ENCODE measurements at places on chromosomes 11 and 22.

- DNase-seq, result no peak
Observed at GRCh38 chr11:71962428-71963038, 33.7 kb downstream of the RNF121 start.

- DNase-seq, result no peak
Observed at GRCh38 chr22:23401111-23401909, 178.8 kb downstream of the IGLL1 start.

GRCh38 chr11:93051186-93051585, 81.7 kb downstream of the MTNR1B start:
- DNase-seq, result no peak

DNA sequence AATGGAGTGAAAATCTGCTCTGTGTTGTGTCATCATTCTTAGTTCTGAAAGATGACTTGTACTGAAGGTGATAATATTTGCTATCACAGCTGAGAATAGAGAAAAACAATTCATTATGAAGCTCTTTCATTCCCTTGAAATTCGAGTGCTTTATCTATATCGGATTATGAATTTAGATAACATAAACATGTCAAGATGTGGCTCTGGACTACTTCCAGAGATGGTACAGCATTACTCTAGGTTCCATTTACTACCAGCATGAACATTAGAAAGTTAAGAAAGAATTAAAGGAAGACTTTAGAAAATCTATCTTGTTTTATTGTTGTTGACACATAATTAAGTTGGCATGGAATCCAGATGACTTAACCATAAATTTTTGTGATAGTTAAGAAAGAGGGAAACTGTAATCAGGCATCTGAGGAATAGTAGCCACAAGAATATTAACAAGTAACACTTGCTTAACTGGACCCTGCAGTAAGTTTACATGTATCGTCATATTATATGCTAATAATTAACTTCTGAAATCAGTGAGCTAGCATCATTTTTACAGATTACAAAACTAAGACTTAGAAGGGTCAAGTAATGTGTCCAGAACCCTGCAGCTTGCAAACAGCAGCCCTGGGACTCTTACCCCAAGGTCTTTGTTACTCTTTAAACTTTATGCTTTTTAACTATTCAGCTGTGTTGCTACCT, 182.6 kb downstream of the DDX10 start:
- DNase-seq, result no peak

DNA sequence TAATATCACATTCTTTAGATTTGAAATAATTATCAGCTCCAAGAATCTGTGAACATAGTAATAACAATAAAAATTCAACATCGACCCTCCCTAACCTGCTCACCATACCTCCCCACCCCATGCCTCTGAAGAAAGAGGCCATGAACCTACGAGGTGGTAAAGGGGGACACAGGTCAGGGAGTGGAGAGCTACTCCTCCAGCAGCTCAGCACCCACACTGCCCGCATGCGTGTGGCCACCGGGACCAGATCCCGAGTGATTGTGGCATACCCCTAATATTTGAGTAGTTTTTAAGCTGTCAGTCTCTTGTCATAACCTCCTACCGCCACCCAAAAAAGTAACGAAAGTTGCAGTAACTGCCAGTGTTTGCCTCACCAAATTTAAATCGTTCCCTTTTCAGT, 16.8 kb upstream of the ADSL start:
- DNase-seq, result no peak

DNA sequence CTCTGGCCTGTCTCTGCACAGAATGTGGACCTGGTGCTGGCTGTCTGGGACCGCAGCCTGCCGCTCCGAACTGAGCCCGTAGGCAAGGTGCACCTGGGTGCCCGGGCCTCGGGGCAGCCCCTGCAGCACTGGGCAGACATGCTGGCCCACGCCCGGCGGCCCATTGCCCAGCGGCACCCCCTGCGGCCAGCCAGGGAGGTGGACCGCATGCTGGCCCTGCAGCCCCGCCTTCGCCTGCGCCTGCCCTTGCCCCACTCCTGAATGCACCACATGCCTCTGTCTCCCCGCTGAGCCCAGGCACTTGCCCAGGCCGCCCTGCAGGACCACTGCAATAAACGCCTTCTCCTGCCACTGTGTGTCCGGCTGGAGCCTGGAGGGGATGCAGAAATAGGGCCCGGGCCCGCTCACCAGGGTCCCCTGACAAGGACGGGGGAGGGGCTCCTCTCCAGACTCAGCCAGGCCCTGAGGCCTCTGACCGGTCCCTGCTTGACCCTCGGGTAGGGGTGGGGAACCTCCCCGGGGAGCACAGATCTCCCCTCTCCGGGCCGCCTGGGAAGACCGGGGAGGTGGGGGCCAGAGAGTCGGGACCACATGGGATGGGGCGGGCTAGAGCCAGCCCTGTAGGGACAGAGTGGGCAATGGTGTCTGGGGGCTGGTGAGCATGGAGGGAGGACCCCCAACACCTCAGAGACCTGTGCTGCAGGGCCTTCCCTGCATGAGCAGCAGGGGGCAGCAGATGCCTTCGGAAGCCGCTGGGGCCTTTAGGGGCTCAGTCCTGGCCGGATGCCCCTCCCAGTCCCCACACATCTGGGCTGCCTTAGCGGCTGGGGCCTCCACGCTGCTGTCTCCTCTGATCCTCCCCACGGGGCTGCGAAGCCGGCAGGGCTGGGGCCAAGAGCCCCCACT, 1.4 kb upstream of the TNNI2 start:
- no peak for DNase-seq

DNA sequence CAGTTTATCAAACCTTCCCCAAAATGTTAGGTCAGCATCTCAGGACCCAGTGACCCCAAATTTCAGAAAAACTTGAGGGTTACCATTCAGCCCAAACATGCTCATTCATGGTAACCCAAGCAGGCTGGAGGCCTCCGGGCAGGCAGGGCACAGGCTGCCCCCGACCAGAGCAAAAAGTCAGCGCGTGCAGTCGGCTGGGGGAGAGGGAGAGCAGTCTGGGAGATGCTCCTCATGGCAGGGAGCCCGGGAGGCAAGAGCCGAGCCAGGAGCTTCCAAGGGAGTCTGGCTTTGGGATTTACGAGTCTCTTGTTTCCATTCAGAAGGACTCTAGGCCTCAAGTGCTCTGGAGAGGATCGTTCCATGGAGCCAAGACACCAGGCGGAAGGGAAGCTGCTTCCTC, 45.7 kb downstream of the RPUSD4 start:
- no peak for DNase-seq

DNA sequence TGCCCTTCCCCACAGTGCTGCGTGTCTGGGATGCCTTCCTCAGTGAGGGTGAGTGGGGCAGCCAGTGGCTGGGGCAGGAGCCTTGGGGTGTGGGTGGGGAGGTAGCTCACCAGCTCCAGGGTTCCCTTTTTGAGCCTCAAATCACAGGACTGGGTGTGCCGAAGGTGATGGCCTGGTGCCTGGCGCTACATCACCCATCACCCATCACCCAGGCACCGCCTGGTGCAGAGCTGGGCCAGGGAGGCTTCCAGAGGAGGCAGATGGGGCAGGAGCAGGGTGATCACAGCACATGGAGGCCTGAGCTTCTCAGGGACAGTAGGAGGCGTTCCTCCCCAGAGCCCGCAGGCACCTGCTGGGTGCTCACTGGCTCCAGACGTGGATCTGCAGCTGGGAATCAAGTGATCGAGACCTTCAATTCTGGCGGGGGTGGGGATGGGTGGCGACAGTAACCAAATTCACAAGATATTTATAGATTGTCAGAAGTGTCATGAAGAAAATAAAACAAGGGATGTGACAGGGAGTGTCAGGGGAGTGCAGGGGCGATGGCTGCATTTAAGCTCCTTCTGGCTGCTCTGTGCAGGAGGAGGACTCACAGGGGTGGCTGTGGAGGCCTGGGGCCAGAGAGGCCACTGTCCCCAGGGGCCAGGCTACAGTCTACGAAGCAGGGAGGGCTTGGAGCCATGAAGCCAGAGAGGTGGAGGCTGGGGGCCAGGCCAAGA, 3.2 kb downstream of the TBC1D10C start:
- DNase-seq, result no peak

DNA sequence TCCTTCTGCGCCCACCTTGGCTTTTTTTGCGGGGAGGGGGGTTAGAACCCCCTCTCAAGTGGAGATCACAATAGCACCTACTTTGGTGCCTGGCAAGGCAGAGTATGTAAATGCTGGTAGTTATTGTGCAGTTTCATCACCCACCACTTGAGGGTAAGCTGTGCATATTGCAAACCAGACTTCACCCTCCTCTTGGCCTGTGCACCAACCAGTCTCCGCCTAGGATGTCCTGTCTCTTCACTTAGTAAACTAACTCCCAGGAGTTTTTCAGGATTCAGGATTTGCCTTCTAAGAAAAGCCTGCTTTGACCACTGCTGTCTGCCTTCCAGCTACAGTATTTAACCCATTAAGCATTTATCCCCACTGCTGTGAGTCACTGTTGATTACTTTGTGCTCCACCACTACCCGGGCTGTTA, 2.0 kb upstream of the UBXN1 start:
- DNase-seq, result no peak

DNA sequence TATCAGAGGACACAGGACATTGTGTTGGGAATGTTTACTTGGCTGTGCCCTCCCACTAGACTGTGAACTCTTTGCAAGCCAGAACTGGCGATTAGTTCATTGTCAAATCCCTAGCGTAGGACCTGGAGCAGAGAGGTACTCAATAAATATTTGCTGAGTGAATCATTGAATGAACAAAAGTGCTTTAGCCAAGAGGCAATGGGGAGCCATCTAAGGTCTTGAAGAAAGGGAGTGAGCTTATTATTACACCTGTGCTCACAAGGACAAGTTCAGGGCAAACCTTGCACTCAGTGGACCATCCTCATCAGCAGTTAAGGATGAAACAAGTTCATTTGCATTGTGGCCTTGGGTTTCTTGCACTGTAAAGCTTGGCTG, 1.1 kb upstream of the RASSF10 start:
- DNase-seq, result no peak

- DNase-seq, result no peak
Observed at GRCh38 chr11:46718155-46719019, 626 bp upstream of the F2 start.

DNA sequence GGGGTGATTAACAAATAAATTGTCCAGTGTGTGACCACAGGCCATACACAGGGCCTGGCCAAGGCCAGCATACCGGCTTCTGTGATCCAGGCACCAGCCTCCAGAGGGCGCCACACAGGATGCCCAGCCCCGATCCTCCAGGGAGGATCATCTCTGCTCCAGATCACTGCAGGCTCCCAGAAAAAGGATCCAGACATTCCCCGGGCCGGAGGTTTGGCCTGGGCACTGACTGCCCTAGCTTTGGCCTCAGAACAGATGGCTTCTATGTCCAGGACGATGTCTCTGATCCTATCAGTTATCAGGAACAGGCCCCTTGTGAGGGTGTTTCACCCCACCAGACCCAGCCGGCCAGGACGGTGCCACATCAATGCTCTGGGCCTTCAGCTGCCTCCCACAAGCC, 74.5 kb upstream of the LMO1 start:
- no peak for DNase-seq

DNA sequence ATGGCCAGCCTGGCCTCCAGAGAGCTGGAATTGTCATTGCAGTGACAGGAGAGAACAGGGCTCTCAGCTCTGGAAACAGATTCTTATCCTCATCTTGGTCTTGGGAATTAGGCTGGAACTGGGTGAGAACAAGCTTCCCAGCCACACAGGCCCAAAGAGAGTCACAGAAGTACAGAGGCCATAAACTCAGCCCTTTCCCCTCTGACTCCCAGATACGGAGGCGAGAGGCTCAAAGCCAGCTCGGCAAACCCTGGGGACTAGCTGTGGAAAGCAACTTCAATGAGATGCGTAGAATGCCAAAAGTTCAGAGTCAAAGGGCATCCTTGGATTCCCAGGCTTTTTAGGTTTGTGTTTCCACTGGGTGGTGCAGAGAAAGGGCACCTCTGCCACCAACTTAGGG, 14.3 kb upstream of the ABCC8 start:
- no peak for DNase-seq

- no peak for DNase-seq
Observed at GRCh38 chr22:47437110-47437509, 674.7 kb downstream of the TBC1D22A start.

GRCh38 chr11:82732734-82733443, 775 bp downstream of the FAM181B start:
- DNase-seq, result no peak

- DNase-seq, result no peak
Observed at GRCh38 chr11:132402071-132402684, 1031.8 kb downstream of the NTM start.

DNA sequence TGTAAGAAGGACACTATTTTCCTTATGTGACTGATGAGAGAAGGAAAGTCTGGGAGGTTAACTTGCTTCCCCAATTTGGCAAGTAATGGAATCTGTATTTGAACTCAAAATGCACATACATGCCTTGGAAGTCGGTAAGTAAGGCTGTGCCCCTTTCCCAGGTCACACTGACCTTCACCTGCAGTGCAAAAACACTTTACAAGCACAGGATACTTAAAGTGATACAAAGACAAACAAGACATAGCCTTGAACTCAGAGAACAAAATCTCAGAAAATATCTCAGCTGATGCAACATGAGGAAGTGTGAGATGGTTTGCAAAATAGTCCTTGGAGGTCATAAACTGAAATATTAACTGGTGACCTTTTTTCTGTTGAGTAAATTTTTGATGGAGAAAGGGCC, 251.1 kb downstream of the RAB38 start:
- DNase-seq, result no peak

DNA sequence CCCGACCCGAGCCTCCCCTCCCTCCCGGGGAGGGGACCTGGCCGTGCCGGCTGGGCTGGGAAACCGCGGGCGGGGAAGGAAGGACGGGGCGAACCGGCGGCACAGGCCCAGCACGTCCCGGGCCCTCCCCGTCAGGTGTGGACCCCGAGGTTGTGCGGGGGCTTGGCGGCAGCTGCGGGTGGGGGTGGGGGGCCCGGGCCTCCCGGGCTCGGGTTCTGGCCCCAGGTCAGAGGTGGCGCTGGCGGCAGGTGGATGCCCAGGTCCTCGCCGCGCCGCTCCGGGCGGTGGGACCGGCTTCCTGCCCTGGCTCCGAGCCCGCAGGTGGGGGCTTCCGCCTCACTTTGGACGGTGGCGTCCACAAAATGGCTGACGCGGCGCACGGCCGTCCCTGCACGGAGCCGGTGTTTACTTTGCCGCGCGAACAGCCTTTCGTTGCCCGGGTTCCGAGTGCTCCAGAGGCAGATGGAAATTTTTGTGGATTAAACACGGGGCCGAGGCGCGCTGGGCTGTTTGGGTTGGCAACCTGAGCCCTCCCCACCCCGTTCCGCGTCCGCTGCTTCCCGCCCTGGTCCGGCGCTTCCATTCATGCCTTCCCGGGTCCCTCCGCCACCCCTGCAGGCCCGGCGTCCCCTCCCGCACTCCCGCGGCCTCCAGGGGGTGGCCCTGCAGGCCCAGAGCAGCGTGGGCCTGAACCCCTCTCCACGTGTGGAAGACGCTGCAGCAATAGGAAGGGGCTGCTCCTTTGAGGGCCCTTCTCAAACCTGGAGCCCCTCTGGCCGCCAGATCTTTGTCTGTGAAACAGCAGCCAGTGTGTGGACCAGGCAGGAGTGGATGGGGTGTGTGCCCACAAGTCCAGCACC, 92.0 kb upstream of the KCNQ1OT1 start:
- DNase-seq, result no peak

DNA sequence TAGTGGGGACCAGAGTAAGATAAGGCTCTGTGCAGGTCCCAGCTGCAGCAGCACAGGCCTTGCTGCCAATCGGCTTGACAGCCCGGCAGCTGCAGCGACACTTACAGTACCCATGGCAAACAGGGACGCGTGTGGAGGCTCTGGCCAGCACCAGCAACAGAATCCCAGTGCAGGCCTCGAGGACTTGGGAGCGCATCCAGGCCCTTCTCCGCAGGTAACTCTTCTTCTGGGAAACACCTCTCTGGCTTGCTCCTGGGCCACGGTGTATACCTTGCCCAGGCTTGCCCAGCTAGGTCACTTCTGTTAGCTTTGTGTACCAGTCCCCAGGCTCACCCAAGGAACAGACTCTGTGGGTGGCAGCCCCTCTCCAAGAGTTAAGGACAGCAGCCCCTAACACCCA, 126.7 kb downstream of the CTTN start:
- no peak for DNase-seq
